ENCODE measurements at places on chromosomes 2 and 18. TPM values are rescaled to one million over a fixed set of nuclear protein-coding genes. Genes with fewer than 3 reads are reported as not detected.

RAB6C gene
- not detected for total RNA-seq

TNFAIP6 gene
- total RNA-seq, result 1.7 TPM

EFEMP1 gene
- total RNA-seq, result not detected

DNA sequence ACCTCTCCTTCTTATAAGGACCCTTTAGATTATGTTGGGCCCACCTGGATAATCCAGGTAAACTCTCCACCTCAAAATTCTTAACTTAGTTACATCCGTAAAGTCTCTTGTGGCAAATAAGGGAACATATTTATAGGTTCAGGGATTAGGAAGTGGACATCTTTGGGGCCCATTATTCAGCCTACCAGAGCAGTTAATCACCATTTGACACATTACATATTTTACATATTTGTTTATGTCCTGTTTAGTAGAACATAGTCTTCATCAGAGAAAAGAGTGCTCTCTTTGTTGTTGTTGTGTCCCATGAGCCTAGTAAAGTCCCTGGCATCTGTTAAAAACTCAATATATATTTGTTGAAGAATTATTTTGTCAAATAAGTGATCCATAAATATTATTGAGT lies 134.0 kb upstream of the SPATS2L start:
- H3K36me3 ChIP-seq, result no peaks in the 10 kb centered on the region
- DNase-seq, result no peak
- no peaks in the 10 kb centered on the region for H3K4me1 ChIP-seq
- peaks cover 7% of the 10 kb centered on the region for H3K27me3 ChIP-seq

EVX2 gene
- total RNA-seq, result not detected

PIK3C3 gene
- 74.4 TPM for total RNA-seq

ANO7 gene
- 7.1 TPM for total RNA-seq

KLHL14 gene
- not detected for total RNA-seq

DNA sequence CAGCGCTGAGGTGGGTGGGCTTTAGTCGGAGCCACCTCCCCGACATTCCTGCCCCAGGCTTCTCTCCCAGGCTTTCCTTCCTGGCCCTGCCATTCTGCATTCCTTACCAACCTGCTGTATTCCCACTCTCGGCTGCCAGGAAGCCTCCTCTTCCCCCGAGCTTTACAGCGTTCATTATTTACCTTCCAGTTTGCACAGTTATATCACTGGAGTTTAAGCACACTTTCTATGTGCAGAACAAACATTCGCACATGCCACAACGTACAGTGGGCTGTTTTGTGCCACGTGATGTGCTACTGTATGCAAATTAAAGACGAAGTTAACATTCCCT lies 246.3 kb downstream of the SOX11 start:
- no peak overlapping the region for H3K27ac ChIP-seq
- no peak for DNase-seq
- H3K4me3 ChIP-seq, result no peak overlapping the region
- H3K4me1 ChIP-seq, result no peaks in the 10 kb centered on the region
- peaks cover 4% of the 10 kb centered on the region for H3K36me3 ChIP-seq
- H3K27me3 ChIP-seq, result no peaks in the 10 kb centered on the region

- H3K27ac ChIP-seq, result no peak overlapping the region
- no peak overlapping the region for H3K4me3 ChIP-seq
- no peak for DNase-seq
- H3K4me1 ChIP-seq, result no peaks in the 10 kb centered on the region
These were observed 23.3 kb downstream of the EPB41L5 start for GRCh38 chr2:120036145-120036544.

- no peak overlapping the region for H3K27ac ChIP-seq
- no peaks in the 10 kb centered on the region for H3K36me3 ChIP-seq
- no peaks in the 10 kb centered on the region for H3K27me3 ChIP-seq
- H3K4me3 ChIP-seq, result no peak overlapping the region
These were observed 190.5 kb downstream of the RND3 start for GRCh38 chr2:150296770-150297546.

GALNT3 gene
- total RNA-seq, result 22.6 TPM

- no peaks in the 10 kb centered on the region for H3K36me3 ChIP-seq
- no peak for DNase-seq
- no peaks in the 10 kb centered on the region for H3K4me1 ChIP-seq
- H3K27ac ChIP-seq, result no peak overlapping the region
- no peak overlapping the region for H3K4me3 ChIP-seq
These were observed 120.0 kb upstream of the FHL2 start for GRCh38 chr2:105518897-105519296.

GATA6 gene
- total RNA-seq, result not detected

RGPD8 gene
- total RNA-seq, result 7.7 TPM

- peaks cover 6% of the 10 kb centered on the region for H3K36me3 ChIP-seq
- H3K4me1 ChIP-seq, result peaks cover 18% of the 10 kb centered on the region
- no peak overlapping the region for H3K4me3 ChIP-seq
- no peak overlapping the region for H3K27ac ChIP-seq
- H3K27me3 ChIP-seq, result no peaks in the 10 kb centered on the region
These were observed 175.8 kb downstream of the SRBD1 start for GRCh38 chr2:45435316-45435715.

DNA sequence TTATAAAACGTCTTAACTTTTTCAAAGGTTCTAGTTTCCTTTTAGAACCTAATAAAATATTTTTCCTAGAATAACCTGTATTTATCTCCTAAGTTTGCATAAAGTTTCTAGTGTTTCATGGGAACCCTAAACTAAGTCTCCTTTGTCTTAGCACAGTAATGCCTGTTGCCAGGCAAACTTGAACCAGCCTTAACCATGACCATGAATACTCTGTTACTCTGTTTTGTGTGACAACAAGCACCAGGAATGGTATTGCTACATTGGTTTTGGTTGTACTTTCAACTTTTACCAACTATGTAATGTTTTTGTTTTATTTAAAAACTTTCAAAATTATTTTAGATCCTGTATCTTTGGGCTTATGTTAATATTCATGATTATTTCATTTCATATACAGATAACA lies 137.6 kb downstream of the CERS6 start:
- H3K27me3 ChIP-seq, result no peaks in the 10 kb centered on the region
- peaks cover 24% of the 10 kb centered on the region for H3K4me1 ChIP-seq
- no peak for DNase-seq
- H3K27ac ChIP-seq, result no peak overlapping the region
- H3K36me3 ChIP-seq, result no peaks in the 10 kb centered on the region
- H3K4me3 ChIP-seq, result no peak overlapping the region

LCT gene
- total RNA-seq, result 0.50 TPM

DNA sequence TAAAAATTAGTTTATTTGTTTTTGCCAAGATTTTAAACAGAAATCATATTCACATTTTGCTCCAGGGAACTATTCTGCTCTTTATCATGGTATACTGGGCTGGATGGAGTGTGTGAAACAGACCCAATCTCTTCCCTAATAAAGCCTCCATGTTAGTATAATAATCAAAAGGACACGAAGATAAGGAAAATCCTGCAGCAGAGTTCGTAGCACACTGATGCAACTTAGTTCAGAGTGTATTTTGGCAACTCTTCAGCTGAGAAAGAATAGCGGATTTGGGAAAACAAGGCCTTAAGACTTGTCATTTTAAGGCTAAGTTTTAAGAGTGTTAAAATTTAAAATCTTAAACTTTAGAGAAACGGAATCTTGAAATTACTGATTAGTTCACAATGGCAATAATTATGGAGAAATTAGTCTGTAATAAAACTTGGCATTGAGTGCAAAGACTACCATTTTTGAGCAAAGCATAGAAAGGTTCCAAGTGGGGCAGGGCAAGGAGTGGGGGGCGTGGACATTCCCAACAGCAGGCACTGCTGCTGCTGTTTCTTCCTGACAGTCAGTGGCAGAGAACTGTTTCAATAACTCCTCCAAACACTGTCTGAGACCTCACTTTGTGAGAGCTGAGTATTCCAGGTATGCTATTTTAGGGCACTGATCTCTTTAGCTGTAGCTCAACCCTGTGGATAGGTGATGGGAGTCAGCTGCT lies 225.0 kb downstream of the HRH4 start:
- peaks cover 7% of the 10 kb centered on the region for H3K27me3 ChIP-seq
- H3K4me3 ChIP-seq, result no peak overlapping the region
- no peaks in the 10 kb centered on the region for H3K36me3 ChIP-seq
- H3K27ac ChIP-seq, result no peak overlapping the region

- H3K36me3 ChIP-seq, result no peaks in the 10 kb centered on the region
- peaks cover 14% of the 10 kb centered on the region for H3K27me3 ChIP-seq
- H3K4me1 ChIP-seq, result no peaks in the 10 kb centered on the region
- H3K27ac ChIP-seq, result no peak overlapping the region
These were observed 8.6 kb downstream of the ALLC start for GRCh38 chr2:3666613-3666975.

GRCh38 chr2:79327460-79327859 lies 167.9 kb upstream of the REG3A start:
- no peak for DNase-seq
- no peaks in the 10 kb centered on the region for H3K36me3 ChIP-seq
- H3K27me3 ChIP-seq, result no peaks in the 10 kb centered on the region
- no peak overlapping the region for H3K4me3 ChIP-seq
- no peak overlapping the region for H3K27ac ChIP-seq

DNA sequence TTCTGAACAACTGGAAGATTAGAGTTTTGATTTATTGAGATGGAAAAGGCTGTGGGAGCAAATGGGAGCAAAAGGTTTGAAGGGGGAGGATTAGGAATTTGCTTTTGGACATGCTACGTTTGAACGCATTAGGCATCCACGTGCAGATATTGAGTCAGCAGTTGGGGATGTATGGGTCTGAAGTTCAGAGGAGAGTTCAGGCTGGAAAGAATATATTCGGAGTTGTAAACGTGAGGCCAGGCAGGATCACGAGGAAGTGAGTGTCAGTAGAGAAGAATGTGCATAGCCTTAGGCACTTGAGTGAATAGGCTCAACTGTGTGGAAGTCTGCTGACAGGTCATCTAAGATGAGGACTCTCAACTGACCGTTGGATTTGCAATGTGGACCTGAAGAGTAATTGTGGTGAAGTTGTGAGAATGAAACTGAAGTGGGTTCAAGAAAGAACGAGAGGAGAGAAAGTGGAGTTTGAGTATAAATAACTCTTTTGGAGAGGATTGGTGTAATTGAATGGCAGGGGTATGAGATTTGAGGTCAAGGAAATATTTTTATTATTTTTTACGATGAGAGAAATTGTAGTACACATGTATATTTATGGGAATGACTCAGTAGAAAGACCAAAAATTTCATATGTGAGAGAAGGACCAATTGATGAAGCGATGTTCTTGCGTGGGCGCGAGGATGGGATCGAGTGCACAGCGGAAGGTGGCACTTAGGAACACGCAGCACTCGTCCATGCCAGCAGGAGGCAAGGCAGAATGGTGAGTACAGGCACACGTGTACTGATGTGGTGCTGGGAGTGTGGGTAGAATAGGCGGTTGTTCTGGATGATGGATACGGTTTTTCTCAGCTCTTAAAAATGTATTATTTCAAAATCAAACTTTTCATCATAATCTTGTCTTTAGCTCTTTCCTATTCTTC lies 40.5 kb upstream of the POLE4 start:
- no peaks in the 10 kb centered on the region for H3K36me3 ChIP-seq
- no peak for DNase-seq
- no peak overlapping the region for H3K27ac ChIP-seq
- no peak overlapping the region for H3K4me3 ChIP-seq
- H3K27me3 ChIP-seq, result peaks cover 57% of the 10 kb centered on the region
- H3K4me1 ChIP-seq, result peaks cover 34% of the 10 kb centered on the region

BMP10 gene
- not detected for total RNA-seq

DNA sequence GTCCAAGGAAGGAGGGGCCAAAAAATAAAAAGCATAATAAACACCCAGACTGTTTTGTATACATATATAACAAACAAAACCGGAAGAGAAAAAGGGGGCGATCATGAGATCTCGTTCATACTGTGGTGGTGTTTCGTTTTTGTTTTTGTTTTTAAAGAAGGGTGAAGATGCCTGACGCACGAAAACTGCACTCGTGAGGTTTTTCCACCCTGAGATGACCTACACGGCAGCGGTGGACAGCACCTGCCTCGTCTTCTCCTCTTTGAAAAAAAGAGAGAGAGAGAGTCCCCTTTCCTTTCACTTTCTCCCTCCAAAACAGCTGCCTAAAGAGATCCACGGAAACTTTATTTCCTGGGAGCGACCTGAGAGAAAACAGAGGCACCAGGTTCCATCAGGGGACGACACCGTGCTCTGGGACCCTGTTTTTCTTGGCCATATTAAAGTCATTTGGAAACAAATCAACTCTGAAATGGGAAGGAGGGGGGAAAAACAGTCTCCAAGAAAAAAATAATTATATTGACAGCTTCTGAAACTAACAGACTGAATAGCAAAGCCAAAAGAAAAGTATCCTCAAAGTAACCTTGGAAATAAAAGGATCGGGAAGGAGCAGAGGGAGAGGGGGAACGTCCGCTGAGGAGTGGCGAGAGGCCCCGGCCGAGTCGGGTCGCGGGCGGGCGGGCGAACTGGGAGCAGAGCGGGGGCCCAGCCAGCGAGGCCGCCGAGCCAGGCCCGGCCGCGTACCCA lies 3.5 kb downstream of the POU3F3 start:
- peaks cover 14% of the 10 kb centered on the region for H3K36me3 ChIP-seq
- H3K27me3 ChIP-seq, result peaks cover 74% of the 10 kb centered on the region
- H3K27ac ChIP-seq, result no peak overlapping the region

DNA sequence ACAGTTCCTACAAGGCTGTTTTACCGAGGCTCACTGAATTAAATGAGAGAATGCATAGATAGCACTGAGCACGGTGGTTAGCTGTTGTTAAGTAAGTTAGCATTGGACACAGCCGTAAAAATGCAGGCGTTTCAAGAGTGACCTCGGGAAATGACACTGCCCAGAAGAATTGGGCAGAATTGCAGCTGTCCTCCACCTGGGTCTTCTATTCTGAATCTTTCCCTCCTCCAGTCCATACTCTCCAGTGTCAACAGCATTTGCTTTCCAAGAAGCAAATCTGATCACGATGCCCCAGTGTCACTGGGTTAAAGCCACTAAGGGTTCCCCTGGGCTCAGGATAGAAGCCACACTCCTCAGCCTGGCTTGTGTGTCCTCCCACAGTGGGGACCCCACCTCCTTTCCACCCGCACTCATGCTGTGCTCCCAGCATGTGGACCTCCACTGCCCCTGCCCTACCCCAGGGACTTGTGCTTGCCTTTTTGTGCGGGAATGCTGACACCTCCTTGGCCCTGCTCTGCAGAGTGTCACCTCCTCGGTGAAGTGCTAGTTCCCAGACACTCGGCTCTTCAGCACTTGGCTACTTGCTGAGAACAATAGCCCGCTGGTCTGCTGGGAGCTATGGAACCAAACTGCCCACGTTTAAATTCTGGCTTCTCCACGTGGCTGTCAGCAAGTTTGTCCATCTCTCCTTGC lies 135.0 kb downstream of the ANTXR1 start:
- no peak overlapping the region for H3K4me3 ChIP-seq
- H3K4me1 ChIP-seq, result no peaks in the 10 kb centered on the region
- peaks cover 12% of the 10 kb centered on the region for H3K27me3 ChIP-seq
- no peaks in the 10 kb centered on the region for H3K36me3 ChIP-seq
- no peak overlapping the region for H3K27ac ChIP-seq

Data from natural killer cell treated with Interleukin-12 subunit alpha and Interleukin-12 subunit beta and Interleukin-15 and Interleukin-18, amount 100 ng/mL, for 72 hours (primary cell).